SJSA1 (cell line): ENCODE measurements at places on chromosomes 4 and X.

DNA sequence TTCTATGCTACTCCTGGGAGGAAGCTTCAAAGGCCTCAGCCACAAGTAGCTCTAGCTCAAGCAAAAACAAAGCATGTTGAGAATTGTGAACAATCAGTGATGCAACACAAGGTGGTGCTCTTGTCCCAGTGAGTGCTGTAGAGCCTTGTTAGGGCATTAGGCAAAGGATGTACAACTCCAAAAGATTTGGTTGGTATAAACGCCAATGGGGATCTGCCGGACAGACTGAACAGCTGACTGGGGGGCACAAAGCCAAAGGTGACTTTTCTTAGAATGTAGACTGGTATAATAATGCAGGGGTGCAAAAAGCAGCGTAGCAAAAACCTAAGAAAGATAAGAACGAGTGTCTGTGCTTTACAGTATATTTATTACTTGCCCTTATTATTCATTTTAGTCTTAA is 62.6 kb upstream of the ALB start:
- DNase-seq: no peak

GRCh38 chr4:164438321-164438720 is 315.6 kb upstream of the SMIM31 start:
- DNase-seq: peak; percentile 51

- no peak for DNase-seq
Observed at GRCh38 chr4:118099106-118099505, 64.8 kb downstream of the NDST3 start.

GRCh38 chr4:2359591-2360395 is 58.7 kb downstream of the ZFYVE28 start:
- no peak for DNase-seq

DNA sequence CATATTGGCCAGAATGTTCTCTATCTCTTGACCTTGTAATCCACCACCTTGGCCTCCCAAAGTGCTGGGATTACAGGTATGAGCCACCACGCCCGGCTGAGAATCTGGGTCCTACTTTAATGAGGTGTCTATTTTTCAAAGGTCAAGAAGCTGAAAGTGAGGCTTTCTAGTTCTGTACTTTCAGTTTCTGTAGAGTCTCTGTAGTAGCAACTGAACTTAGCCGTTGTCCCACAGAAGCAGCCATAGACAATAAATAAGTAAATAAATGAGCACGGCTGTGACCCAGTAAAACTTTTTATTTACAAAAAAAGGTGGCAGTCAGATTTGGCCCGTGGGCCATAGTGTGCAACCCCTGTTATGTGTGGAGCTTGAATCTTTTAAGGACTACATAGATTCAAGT is 92.0 kb downstream of the FNIP2 start:
- DNase-seq: no peak

DNA sequence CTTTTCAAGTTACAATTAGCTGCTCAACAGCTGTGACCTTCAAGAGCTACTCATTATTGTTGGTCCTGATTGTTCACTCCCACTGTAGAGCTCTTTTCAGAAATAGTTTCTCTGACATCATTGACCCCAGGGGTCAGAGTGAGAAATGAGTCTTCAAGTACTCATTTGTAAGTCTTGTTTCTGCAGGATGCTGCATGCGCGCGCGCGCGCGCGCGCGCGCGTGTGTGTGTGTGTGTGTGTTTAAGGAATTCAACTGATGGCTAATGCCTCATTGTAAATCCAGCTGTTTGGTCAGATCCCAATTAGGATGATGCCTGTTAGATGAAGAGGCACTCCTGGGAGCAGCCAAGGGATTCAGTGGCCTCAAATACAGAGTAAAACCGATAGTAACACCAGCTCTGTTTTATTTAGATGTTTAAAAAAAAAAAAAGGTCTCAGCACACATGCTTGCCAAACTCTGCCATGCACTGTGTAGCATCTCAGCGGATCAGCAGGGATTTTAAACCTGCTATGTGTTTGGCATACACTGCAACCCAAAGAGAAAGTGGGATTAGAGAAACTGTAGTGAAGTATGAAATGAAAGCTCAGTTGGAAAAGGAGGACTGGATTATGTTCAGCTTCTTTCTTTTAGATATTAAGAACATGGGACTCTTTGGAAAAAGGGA is 332.3 kb downstream of the ADGRL3 start:
- DNase-seq: no peak

DNA sequence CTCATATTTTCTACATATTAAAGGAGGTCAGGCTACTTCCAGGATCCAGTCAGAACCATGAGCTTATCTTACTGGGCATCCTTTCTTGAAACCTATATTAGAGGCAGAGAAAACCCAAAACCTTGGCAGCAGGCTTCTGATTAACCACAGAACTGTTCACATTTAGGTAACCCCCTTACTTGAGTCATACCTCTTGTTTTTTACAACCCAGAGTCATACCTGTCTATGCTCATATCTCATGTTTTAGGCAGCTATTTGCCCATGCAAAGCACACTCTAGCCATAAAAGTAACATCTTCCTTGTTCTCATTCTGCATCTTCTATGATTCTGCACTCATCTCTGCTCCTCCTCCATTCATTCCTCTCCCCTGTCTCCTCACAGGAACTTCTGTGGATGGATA is 138.0 kb upstream of the SMIM31 start:
- no peak for DNase-seq

- DNase-seq: peak; percentile 87
Observed at GRCh38 chr4:17614416-17615299, at the start of gene MED28. Gene MED28, plus strand, starts transcription at chr4:17614641. Its CDS starts 14 bp downstream, at chr4:17614655.

GRCh38 chr4:53558065-53558801 is 33.1 kb downstream of the LNX1 start:
- DNase-seq: peak; percentile 7

DNA sequence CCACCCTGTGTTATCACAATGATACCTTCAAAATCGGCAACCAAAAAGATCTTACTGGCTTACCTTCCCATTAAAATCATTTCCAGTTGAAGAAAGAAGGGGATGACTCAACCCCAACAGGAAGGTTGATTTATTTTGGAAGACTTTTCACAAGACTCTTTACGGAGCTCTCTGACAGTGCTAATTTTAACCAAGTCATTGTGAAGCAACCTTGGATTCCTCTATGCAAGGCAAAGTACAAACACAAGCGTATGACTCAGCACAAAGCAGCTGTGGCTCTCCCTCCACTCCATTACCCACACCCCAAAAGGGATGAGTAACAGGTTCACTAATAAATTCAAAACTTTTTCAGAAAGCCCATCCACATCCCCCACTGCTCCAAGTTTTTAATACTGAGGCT is 213.8 kb upstream of the FGF13 start:
- DNase-seq: peak; percentile 61

DNA sequence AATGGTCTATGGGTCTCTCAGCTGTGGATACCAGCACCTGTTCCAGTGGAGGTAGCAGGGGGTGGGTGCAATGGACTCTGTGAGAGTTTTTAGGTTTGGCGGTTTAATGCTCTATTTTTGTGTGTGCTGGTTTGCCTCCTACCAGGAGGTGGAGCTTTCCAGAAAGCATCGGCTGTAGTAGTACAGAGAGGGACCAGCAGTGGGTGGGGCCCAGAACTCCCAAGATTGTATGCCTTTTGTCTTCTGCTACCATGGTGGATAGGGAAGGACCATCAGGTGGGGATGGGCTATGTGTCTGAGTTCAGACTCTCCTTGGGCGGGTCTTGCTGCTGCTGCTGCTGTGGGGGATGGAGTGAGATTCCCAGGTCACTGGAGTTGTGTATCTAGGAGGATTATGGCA is 557.2 kb upstream of the GRID2 start:
- no peak for DNase-seq

- DNase-seq: no peak
Observed at GRCh38 chr4:76374798-76375197, 46.1 kb downstream of the CCDC158 start.

DNA sequence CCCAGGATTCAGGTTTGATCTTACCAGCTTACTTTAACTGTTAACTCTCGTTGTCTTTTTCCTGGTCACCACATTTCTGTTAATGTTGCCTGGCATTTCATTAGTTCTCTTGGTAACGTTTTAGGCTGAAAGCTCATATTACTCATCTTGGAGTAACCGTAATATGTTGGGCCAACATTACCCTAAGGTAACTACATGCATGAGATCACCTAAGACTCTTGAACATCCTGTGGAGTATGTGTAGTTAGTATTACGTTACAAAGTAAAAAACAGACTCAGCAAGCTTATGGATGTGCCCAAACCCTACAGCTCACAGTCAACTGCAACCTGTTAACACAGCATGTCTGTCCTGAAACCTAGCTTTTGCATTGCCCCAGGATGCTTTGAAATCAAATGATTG is 203.3 kb upstream of the HS3ST1 start:
- DNase-seq: no peak

- DNase-seq: no peak
Observed at GRCh38 chr4:47876310-47876709, 38.1 kb downstream of the NFXL1 start.

DNA sequence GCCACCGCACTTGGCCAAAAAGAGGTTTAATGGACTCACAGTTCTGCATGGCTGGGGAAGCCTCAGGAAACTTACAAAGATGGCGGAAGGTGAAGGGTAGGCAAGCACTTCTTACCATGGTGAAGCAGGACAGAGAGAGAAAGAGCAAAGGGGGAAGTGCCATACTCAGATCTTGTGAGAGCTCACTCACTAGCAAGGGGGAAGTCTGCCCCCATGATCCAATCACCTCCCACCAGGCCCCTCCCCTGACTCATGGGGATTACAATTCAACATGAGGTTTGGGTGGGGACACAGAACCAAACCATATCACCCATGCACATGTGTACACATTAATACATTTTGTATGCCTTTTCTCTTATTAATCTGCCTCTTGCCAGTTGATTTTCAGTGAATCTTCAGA is 77.2 kb upstream of the HSD17B10 start:
- DNase-seq: no peak

- DNase-seq: no peak
Observed at GRCh38 chr4:85722401-85722800, 247.5 kb downstream of the ARHGAP24 start.

DNA sequence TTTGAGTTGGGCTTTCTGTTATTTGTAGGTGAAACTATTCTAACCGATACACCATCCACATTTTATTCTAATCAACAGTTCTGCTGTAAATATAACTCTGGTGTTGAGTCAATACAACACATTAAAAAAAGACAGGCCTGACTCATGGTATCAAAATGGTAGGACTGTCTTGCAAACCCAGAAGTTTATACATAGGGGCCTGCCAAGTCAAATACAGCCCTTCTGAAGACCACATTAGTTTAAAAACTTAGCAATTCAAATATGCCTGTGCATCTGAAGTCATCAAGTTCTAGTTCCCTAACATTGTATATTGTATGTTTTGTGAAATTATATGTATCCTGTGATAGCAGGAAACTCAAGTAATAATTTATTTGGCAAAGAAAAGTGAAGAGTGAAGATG is 24.4 kb upstream of the PDE5A start:
- DNase-seq: peak; percentile 37

DNA sequence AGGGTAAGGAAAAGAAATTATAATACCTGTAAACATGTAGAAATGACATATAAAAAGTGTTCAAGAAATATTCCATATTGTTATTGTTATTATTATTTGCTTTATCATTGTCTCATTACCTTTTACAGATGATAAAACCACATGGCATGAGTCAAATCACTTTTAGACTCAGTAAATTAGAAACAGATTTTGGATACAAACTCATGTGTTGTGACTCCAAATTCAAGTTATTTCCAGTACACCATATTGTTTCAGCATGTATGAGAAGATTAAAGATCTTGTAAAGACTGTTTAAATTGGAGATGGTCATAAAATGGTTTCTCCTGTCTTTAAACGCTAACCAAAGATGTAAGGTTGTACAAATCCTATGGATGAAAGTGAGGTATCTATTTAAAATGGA is 18.1 kb downstream of the PPP1R2C start:
- no peak for DNase-seq

GRCh38 chr4:78949735-78950134 is 10.5 kb upstream of the PAQR3 start:
- DNase-seq: no peak

DNA sequence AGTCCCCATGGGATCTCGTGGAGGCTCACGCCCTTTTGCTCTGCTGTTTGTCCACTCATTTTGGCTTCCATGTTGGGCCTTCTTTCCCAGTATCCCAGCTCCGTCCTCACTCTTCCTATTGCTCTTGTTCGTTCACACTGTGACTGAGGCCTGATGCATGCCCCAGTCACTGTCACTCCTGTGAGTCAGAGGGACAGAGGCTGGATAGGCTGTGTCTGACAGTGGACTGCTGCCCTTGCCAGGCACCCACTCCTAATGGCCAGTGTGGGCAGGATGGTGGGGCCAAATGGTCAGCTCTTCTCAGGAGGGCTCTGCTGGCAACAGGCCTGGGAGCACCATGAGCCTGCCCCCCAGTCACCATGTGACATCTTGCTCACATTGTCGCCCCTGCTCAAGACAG is 40.0 kb downstream of the HADH start:
- DNase-seq: no peak

- DNase-seq: peak; percentile 48
Observed at GRCh38 chr4:39613093-39613656, 25.5 kb downstream of the SMIM14 start.

DNA sequence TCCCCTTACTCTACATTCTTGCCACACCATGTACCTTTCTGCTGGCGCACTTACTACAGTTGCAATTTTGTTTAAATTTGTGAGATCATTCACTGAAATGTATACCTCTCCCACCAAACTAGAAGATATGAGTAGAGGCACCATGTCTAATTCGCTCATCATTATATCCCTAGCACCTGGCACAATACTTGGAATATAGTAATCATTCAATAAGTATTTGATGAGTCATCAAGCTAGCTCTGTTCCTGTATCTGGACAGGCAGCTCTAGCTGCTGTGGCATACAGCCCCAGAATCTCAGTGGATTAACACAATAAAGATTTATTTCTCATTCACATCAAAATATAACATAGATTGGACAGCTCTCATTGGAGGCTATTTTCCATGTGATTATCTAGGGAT is 245.9 kb downstream of the IDS start:
- no peak for DNase-seq

- no peak for DNase-seq
Observed at GRCh38 chr4:6886886-6887285, 22.7 kb upstream of the TBC1D14 start.

DNA sequence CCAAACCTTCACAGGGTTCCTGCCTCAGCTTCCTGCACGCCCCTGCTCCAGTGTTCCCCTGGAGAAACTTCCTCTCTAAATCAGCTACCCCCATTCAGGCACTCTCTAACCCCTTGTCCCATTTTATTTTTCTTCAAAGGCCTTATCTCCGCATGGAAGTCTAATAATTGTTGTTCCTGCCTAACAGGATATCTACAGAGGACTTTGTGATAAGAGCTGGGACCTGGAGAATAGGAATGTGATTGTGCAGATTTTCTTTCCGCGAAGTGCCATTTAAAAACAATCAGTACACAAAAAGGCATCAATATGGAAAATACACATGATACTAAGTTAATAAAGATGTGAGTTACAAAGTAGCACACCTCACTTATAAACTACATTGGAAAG is 32.6 kb downstream of the LDB2 start:
- no peak for DNase-seq
